Colonic mucosa (tissue), 4 donors: ENCODE measurements at places on chromosomes 3 and 15.
A peak's percentile ranks its signal among the peaks of the same experiment; 100 is the strongest.

DNA sequence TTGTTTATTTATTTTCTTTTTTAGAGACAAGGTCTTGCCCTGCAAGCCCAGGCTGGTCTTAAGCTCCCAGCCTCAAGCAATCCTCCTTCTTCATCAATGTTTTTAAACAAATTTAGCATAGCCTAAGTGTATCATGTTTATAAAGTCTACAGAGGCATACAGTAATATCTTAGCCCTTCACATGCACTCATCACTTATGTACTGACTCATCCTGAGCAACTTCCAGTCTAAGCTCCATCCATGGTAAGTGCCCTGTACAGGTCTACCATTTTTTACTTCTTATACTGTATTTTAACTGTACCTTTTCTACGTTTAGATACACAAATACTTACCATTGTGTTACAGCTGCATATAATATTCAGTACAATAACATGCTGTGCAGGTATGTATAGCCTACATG is 860.0 kb downstream of the FHIT start:
- no peak for DNase-seq

DNA sequence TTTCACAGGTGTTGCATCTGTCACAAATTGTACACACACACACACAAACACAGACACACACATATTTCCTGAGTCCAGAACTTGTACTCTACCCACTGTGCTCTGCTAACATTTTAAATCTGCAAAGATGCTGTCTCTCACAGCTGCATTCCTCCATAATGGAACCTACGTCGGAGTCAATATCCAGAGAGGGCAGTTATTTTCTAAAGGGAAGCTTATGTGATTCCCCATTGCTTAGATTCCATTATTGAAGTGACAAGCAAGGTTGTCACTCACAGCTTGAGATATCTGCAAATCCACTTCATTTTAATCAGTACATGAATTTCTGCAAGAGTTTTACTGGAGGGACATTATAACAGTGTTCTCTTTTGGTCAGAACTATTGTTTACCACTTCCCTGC is 992.4 kb downstream of the NSUN3 start:
- no peak for DNase-seq

- DNase-seq = no peak
Measured at GRCh38 chr3:330494-331115, 134.0 kb downstream of the CHL1 start.

GRCh38 chr15:65066001-65066634 is 1.7 kb downstream of the RASL12 start:
- DNase-seq = no peak

GRCh38 chr3:162302983-162303624 is 806.5 kb downstream of the OTOL1 start:
- DNase-seq = no peak

GRCh38 chr3:16423298-16423697 is 90.2 kb downstream of the RFTN1 start:
- DNase-seq = no peak

DNA sequence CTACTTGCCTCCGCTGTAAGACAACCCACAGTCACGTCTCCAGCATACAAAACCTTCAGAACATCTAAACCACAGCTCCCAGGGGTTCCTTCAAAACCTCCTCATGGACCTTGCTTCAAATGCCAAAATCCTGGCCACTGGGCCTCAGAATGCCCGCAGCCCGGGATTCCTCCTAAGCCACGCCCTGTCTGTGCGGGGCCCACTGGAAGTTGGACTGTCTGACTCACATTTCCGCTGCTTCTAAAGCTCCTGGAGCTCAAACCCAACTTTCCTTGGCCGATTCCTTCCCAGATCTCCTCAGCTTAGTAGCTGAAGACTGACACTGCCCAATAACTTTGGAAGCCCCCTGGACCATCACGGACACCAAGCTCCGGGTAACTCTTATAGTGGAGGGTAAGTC is 17.9 kb upstream of the OR5H6 start:
- DNase-seq = no peak

- peak; percentile 47 for DNase-seq
Measured at GRCh38 chr15:64010719-64011118, 35.6 kb downstream of the DAPK2 start.

GRCh38 chr3:4752201-4753072 is 226.8 kb upstream of the BHLHE40 start:
- DNase-seq = peak; percentile 75

DNA sequence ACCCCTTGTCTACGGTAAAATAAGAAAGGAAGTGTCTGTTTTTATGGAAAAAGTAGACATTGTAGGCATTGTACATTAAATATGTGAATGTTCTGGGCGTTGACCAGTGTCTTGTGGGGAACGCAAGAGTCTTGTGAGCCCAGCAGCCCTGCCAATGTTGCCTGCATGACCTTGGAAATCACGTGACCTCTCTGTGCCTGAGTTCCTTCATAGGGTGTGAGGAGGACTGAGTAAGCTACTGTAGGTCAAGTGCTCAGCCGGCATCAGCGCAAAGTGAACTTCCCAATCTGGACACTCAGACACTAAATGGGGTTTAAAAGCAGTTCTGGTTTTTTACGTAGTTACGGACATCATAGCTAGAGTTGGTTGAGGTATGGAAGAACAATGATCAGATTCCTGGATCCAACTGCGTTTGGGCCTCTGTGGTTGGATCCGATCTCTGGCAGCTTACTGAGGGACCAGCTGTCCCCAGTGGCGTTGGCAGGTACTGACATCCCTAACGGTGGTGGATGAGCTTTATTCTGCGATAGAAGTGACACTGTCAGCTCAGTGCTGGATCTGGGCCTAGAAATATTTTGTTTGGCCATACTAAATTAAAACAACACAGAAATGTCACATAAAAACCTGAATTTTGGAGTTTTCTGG is 63.8 kb downstream of the SPSB4 start:
- DNase-seq = no peak

DNA sequence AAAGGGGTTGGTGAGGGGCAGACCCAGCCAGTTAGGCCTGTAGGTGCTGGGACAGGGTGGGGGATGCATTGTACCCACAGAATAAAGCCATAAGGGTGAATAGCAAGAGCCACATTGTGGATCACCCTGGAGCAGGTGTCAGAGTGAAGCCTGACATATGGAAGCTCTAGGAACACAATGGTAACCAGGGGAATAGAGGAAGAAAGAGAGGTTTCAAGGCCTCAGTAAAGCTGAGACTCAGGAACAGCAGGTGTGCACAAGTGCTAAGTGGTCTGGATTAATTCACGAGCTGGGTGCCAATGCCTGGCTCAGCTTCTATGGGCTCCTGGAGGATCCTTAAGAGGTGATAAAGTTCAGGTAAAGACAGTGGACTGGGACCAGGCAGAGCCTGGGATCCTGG is 323.7 kb upstream of the CTNNB1 start:
- DNase-seq = no peak

GRCh38 chr3:62180514-62180913 is 192.8 kb downstream of the FEZF2 start:
- no peak for DNase-seq

DNA sequence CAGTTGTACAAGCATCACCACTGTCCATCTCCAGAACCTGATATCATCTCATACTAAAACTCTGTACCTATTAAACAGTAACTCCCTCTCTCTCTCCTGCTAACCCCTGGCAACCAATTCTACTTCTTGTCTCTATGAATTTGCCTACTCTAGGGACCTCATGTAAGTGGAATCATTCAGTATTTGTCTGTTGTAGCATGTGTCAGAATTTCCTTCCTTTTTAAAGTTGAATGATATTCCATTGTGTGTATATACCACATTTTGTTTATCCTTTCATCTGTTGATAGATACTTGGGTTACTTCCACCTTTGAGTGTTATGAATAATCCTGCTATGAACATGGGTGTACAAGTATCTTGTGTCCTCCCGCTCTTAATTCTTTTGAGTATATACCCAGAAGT is 16.6 kb downstream of the ZNF592 start:
- DNase-seq = no peak

- DNase-seq = no peak
Measured at GRCh38 chr15:31277335-31278060, 49.1 kb upstream of the KLF13 start.

DNA sequence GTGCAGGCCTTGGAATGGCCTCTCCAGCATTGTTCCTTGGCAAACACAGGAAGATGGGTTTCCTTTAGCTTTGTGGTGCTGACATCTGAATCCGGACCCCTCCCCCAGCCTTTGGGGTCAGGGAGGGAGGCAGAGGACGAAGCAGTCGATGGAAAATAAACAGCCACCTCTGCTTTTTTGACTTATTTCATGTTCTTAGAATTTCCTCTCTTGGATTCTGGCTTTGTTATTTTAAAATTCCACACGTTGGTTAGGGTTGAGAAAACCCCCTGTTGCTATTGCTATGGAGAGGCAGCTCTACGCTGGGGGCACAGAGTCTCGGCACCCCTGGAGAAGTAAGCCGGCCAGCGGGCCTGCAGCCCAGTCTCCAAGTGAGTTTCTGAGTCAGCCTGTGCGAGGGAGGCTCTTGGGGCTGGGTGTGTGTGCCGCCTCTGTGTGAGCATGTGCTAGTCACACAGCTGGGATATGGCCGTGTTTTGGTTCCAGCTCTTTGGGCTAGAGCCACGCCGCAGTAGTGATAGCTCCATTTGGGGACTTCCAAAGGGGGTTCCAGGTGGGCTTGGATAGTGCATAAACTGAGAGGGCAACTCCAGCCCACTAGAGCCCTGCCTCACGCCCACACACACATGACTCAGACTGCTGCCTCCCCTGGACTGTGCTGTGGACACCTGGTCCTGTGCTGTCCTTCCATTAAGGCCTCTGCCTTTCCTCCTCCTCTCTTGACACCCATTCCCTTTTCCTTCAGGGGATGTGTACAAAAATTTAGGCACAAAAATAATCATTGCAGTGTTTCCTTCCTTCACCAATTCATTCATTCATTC is 58.8 kb downstream of the AMOTL2 start:
- DNase-seq = peak; percentile 42

DNA sequence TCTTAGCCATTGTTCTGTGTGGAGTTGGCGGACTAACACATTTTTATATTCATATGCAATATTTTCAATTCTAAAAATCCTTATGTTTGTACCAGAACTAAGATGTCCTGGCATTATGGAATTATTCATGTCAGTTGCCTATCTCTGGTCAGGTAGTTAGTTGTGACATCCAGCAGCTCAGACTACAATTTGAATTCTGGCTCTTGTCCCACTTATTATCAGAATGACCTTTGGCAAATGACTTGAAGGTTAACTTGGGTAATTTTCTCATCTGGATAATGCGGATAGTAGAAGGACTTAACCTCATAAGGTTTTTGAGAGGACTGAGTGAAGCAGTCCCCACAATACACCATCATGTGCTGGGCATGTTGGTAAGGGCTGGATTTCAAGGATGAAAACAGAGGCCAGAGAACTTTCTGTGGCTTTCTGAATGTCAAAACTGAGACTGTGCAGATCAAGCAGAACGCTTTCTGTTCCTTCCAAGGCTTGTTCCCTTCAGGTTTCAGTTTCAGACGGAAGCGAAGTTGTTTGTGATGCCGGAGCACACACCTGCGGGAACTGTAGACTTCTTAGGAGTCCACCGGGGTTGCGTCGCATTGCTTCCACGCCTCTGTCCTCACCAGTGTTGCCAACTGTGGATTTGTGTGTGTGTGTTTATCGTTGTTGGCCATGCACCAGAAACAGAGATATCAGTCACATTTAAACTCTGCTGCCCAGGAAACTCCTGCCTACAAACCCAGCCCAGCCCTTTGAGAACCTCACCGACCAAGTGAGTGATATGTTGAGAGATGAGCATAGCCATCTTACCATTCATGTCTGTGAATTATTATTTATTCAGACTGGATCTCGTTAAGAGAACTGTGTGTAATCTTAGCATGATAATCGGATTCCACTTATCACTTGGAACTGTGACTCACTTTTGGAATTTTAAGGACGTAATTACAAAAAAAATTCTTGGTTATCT is 76.0 kb downstream of the PTPRG start:
- DNase-seq = peak; percentile 74

DNA sequence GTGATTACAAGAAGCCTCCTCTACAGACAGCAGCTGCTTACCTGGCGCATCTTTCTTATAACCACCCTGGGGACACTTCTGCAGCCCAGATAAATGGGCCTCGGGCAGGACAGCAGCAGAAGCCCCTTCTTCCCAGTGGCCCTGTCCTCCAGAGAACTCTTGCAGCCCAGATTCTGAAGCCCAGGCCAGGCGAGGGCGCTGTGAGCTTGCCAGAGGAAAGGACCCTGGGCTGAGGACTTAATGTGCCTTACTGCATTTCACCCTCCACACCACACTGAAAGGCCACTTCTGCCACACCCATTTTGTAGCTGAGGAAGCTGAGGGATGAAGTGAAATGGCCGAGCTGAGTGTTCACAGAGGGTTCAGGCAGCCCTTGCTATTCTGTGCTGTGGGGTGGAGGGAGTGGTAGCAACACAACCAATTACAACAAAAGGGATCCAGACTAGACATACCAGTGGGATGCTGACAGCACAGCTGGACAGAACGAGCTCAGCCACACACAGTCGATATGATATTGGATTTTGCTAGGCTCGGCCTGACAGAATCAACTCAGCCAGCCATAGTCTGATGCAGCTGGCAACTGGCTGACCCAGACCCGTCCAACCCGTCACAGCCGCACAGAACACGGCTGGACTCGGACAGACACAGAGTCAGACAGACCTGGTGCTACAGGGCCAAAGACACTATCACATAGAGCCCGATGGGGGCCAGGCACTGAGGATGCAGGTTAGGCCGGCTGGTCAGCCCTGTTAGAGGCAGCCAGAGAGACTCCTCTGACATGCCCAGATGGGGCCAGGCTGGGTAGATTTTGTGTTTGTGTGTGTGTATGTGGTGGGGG is 7.3 kb downstream of the ACOX2 start:
- DNase-seq = no peak

- DNase-seq = no peak
Measured at GRCh38 chr3:118495206-118495605, 539.4 kb downstream of the IGSF11 start.

DNA sequence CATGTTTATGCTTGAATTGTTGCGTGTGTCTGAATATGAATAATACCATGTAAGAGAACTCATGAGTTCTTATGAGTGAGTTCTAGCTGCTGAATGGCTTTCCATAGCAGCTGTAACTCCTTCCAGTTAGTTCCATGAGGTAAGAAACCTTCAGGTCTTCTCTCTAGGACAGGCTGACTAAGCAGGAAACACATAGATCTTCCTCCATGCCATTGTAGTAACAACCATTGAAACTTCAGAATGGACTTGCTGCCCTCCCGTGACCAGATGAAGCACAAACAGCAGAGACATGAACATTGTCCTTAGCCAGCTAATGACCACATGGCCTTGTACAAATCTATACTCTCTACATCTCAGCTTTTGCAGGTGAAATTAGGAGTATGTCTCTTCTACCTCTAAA is 200.0 kb downstream of the ZNF385D start:
- no peak for DNase-seq

- peak; percentile 47 for DNase-seq
Measured at GRCh38 chr15:40333922-40334492, 6.7 kb downstream of the CCDC9B start.
